GM10248 (cell line): ENCODE measurements at places on chromosomes 4 and X.

DNA sequence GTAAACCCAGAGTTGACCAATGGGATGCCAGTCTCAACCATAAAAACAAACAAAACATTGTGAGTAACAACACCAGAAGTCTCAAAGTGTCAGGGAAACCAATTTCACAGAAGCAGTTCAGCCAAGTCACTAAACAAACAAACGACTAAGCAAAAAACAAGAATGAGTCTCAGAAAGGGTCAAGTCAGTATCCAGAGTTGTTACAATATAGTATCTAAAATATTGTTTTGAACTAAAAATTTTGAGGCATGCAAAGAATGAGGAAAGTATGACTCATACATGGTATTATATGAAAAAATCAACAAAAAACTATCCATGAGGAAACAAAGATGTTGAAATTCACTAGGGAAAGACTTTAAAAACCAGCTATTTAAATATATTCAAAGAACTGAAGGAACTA is 70.6 kb downstream of the AR start:
- DNase-seq: no peak

DNA sequence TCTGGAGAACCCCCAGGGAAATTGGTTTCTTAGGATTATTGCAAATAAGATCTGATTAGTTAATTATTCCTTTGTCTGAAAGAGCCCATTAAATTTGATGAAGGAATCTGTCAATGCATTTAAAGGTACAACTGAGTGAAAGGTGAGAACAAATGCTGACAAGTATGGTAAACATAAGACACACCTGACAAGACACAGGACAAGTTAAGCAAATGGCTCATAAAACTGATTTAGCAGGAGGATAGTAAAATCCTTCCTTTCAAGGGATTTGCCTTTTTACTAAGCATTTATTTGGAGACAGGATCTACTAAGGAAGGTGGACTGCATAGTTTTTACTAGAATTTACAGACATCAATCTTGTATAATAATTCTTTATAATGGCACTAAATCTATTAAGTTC is 553.9 kb downstream of the SPRY1 start:
- DNase-seq: no peak

- DNase-seq: no peak
These were observed 16.0 kb upstream of the MID1 start for GRCh38 chrX:10636337-10636736.

- DNase-seq: no peak
These were observed 40.2 kb upstream of the PPP2R3B start for GRCh38 chrX:426881-427280.

DNA sequence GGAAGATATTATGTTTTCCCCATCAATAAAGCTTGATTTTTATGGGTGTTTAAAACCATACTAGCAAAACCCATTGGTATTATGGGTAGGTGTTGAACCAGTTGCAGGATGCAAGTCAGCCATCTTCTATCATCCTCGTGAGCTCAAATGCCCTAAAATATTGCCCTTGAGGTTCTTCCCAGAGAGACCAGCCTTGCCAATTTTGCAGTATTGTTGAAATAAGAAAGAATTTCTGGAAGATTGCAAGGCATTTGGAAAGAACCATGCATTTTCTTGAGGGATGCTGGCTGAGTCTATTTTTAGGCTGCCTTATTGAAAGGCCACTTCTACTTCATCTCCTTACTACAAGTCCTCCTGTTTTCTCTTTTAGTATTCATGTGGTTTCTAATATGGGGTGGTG is 60.9 kb upstream of the SOD3 start:
- no peak for DNase-seq

GRCh38 chrX:9911487-9911886 is 55.7 kb upstream of the CLDN34 start:
- DNase-seq: no peak

- no peak for DNase-seq
These were observed 777.8 kb upstream of the FRG1 start for GRCh38 chr4:189162888-189163287.

DNA sequence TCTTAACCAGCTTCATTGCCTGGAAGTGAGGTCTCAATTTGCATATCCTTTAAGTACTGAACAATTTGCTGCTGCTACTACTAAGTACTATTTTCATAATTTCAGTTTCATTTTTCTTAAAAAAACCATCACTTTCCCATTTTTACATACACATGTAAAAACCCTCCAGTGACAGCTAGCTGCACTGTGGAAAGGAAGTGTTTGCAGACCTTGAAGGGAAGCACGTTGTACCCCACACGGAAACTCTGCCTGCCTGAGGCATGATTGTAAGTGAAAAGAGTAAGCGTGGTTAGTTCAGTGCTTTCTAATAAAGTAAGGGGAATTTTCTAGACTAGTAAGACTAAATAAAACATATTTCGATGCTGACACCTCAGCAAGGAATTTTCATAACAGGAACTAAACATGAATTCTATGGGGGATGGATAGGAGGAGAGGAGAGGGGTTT is 103.6 kb downstream of the RAPGEF2 start:
- DNase-seq: peak; percentile 46

DNA sequence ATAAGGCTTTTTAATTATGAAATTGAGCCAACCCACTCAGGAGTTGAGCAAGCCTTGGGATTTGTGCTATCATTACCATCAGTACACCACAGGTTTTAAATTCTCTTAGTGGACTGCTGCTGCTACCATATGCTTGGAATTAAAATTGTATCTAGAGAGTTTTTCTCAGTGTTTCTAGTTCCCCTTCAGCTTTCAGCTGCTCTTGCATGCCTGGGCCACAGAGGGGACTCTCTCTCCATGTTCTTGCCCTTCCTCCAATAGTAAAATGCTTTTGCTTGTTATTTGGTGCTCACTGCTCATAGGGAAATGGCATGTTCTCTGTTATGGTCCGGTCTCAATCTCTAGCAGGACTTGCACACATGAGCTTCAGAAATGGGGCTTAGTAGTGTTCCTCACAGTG is 101.9 kb downstream of the IGSF1 start:
- no peak for DNase-seq

DNA sequence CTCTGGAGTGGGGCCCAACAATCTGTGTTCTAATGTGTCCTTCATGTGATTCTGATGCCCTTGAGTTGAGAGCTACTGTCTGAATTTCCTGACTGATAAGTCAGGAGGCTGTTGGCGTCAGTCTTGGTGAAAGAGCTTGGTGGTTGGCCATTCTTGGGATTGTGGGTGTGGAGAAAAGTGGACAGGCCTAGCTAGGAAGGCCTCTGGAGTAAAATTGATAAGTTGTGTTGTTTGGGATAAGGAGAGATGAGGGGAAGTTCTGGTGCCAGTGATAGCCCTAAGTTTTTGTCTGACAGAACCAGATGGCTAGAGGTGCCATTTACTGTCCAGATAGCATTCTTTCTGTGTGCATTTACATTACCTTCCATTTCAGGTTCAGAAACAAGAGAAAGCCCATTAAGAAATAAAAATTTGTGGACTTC is 11.7 kb downstream of the NSD2 start:
- no peak for DNase-seq

- no peak for DNase-seq
These were observed 452.9 kb downstream of the IL1RAPL1 start for GRCh38 chrX:29040160-29040559.

DNA sequence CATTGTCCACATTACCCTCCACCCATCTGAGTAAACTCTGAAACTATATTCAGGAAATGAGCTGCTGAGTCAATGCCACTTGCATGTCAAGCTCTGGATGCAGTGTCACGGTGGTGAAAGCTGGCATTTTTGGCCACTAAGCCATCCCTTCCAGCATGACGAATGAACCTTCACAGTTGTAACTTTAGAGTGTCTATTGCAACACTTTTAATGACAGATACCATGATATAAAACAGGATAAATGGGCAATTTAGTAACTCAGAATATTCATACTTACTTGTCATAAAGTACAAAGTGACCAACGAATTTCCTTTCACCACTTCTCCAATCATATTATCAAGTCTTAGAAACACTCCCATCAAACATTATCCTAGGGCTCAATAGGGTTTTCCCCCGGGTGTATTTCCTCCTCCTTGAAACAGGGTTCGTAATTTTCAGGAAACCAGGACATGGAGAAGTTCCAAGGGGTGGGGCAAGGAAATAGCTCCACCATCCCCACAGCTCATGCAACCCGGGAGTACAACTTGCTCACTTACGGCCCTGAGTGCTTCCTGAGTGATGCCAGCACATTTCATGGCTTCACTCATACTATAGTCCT is 73.1 kb downstream of the MTHFD2L start:
- DNase-seq: no peak

- no peak for DNase-seq
These were observed 94.2 kb downstream of the CXCL13 start for GRCh38 chr4:77699731-77700210.

DNA sequence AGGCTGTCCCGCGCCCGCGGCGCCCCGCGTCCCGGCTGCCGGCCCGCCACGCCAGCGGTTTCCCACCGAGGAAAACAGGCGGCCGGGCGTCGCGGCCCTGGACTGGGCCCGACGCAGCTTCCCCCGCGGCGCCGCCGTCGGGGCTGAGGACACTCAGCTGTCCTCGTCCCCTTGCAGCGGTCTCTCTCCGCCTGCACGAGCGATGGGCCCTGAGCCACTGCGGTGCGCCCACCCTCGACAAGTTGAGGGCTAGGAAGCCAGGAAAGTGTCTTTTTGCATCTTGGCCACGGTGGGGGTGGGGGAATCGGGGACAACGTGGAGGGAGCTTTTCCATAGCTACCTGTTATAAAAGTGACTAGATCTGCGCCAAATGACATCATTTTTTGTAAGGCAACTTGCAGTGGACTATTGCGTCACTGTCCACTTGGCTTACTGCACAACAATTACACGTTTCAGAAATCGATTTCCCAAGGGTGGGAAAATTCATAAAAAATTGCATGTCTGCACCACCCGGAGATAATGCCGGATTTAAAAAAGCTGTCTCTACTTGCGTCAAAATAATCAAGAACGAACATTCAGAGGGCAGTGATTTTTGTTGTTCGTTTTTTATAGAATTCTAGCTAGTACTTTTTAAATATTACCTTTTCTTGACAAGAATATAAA is 1.1 kb downstream of the KLHL15 start:
- DNase-seq: no peak

DNA sequence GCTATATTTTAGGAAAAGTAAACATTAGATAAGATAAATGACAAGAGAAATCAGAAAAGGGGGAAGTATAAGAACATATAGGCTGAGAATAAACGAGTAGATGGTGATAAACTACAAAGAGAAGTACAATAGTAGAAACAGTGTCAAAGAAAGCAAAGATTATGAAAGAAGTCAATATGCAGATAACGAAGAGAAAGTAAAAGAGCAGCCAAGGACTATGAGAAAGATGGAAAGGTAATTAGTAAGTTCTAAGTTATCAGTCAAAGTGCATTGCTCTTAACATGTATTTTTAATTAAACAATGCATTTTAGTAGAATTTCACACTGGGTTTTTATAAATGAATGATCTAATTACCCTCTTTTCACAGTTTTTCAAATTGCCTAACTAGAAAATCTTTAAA is 1801.3 kb upstream of the PCDH10 start:
- DNase-seq: no peak
